Activated naive CD8-positive, alpha-beta T cell treated with anti-CD3 and anti-CD28 coated beads, Interleukin-2, amount 10 ng/mL, durations not matched to agents 7 days and 5 days (primary cell): ENCODE measurements at places on chromosomes 16 and 17.

DNA sequence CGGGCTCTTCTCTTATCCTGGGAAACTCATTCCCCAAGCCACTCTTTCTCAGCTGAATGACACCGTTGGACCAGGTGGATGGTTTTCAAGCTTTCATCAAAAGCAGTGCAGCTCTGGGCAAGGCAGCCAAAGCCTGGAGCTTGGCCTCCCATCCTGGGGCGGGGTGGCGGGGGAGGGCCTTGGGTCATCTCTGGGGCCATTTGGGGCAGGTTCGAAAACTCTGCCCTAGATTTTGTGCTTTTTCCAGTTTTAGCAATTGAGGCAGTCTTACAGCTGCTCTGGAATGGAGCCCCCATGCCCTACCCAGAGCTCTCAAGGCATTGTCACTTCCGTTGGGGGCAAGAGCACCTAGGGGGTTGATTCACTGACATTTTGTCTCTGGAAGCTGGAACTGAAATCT lies 9.1 kb downstream of the MPRIP start:
- no peak for DNase-seq

GRCh38 chr16:87487361-87487924 lies 5.4 kb downstream of the ZCCHC14 start:
- no peak for DNase-seq

DNA sequence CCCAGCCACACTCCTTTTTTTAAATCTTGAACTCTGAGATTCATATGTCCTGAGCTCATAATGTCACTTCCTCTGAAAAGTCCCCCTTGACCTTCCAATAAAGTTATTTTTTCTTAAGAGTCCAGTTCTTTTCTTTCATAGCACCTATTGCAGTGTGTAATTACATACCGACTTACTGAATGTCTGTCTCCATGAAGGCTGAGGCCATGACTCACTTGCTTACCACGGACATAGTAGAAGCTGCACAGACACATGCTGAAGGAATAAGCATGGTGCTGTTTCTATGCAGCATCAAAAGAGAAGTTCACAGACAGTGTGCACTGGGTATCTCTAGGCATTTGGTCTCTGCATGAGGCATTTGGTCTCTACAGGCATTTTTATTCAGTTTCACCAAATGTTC lies 77.2 kb downstream of the C17orf67 start:
- no peak for DNase-seq

DNA sequence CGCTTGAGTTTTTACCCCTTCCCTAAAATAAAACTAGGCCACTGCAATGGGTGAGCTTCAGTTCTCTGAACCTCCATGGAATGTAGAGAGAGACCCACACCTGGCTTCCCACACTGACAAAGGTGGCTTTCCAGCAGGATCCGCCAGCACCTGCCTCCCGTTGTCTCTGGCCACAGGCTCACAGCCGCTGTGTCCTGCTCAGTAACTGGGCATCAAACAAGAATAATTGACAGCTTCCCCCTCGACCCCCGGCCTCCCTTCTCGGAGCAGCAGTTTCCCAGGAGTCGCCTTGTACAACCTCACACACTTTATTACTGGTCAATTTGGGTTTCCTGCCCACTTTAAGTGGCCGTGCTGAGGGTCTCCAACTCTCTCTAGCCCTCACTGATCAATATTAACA lies 586.1 kb upstream of the PSMD7 start:
- no peak for DNase-seq

DNA sequence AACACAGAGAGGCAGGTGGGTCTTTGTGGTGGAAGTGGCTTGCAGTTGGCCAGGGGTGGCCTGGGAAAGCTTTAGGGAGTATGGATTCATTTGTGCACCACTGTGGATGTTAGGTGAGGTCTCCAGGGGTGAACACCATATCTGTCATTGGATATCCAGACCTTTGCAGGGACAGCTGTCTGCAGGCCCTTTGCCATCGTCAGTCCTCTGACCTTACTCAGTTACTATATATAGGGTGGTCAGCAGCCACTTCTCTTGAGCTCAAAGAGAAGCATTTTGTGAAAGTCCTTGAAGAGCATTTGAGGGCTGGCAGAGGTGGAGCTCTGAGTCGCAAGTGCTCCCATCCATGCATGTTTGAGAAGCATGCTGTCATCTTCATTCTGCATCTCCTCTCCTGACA lies 40.4 kb downstream of the TMEM11 start:
- DNase-seq = no peak

GRCh38 chr17:77706938-77707337 lies 251.6 kb upstream of the TNRC6C start:
- no peak for DNase-seq

DNA sequence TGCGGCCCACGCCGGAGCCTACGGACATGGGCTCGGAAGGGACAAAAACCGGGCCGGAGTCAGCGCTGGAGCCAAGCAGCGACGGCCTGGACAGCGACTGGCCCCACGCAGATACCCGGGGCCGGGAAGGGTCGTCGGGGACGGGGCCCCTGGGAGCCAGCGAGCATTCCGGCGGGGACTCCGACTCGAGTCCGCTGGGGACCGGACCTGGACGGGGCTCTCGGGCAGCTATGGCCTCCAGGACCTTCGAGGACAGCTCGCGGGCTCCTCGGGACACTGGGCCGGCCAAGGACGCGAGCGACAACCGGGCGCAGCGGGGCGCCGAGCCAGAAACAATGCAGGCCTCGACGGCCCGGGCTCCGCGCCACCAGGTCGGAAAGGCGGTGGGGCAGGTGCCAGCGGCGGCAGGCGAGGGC lies 1.0 kb downstream of the MYO15B start:
- no peak for DNase-seq

DNA sequence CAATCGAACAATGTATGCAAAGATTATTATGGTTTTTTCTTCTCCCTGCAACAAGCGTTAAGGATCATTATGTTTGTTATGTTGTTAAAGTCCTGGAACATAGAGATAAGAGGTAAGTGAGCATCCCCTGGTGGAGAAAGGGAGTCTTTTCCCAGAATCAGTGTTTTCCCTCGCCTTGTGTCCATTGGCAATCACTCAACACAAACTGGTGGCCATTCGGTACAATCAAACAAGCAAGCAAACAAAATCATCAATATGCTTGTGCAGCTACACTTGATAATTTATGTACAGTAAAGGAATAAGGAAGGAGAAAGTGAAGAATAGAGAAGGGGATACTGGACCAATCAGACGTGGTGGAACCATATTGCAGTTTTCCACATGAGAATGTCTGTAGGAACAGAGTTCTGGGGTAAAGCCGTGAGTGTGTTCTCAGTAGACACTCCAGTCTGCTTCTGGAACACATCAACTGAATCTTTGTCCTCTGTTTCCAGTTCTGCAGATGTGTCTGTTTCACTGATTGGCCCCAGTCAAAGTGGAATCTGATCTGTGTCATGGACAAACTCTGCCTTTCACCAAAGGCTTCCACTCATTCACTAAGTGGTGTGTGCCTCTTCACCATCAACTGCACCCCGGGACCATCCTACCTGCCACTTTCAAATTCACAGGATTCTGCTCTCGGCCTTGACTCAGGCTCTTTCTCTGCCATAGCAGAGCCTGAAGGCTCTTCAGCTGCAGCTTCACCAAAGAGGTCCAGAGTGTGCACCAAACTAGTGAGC lies 169.5 kb downstream of the AHSP start:
- no peak for DNase-seq

GRCh38 chr17:71922439-71922838 lies 198.4 kb upstream of the SOX9 start:
- DNase-seq = no peak

GRCh38 chr17:64984181-64984580 lies 64.9 kb upstream of the LRRC37A3 start:
- no peak for DNase-seq

DNA sequence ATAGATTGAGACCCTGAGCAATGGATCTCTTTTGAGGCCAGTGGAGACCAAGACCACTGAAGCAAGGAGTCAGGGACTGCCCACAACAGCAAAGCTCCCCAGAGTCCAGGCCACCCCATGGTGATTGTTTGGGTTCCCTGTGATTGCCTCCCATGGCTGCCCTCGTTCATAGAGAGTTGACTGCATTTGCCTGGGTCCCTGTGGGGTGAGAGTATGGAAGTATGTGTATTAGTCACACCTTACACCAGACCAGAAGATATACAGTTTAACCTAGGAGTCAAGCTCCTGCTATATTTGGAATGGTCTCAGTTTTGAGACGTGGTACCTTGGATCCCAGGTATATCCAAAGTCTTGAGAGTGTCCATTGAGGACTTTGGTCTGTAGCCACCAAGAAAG lies 20.2 kb downstream of the HLF start:
- no peak for DNase-seq

DNA sequence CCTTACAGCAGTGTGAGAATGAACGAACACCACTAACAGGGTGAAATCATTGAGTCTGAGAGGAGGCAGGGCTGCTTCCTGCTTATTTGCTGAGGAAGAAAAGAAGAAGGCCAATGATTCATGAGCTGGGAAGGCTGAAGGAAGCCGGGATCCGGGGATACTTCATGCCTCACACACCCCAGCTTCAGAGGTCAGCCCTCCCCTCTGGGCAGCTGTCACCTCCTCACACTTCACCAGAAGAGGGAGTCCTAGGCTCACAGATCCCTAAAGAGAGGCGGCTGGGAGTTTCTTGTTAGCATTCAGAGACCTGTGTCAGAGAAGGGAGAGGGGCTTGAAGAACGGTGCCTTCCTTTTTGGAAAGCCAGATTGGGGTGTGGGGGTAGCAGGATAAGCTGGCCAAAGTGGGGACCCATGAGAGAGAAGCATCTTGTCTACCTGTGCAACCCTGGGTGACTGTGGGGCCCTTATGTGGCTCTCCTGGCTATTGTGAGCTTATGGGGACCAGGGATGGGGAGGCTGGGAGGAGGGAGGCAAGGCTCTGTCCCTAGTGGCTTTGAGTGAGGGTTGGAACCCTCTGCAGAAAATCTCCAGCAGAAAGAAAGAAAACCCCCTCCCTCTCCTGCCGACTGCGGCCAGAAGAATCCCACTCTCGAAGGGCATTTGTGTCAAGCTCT lies 94.6 kb downstream of the RGS9 start:
- DNase-seq = peak; percentile 45

DNA sequence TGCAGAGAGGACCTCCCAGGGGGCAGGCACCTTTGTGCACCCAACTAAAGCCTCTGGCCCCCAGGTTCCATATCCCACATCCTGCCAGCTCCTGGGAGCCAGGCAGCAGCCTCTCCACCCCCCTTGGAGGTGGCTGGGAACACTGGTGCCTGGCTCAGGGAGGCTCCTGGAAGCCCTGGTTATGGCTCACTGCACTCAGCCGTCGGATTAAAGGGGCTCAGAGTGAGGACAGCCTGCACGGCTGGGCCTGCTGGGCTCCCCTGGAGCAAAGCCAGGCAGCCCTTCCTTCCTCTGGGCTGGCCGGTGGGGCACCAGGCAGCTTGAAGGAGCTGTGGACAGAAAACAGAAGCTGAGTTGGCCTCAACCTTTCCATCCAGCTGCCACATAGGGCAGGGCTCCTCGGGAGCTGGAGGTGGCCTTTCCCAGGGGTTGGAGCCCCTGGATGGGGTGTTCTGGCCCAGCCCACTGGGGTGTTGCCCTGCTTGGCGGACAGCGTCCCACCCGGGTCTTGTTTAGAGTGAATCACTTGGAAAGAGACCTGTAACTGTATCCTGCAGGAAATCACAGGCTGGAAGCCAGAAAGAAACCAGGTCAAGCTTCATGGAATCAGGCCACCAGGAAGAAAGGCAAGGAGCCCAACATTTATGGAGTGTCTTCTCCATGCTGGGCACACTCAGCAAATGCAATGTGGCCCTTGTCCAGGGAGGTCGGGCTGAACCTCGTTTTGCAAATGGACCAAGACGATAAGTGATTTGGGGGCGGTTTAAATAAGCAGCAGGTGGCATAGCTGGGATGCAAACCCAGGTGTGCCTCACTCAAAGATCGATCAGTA lies 253.3 kb downstream of the SOX9 start:
- DNase-seq = no peak
